Caco-2 (cell line): ENCODE measurements at places on chromosomes 5 and 9. TPM values are rescaled to one million over a fixed set of nuclear protein-coding genes. Genes with fewer than 3 reads are reported as not detected.

DNA sequence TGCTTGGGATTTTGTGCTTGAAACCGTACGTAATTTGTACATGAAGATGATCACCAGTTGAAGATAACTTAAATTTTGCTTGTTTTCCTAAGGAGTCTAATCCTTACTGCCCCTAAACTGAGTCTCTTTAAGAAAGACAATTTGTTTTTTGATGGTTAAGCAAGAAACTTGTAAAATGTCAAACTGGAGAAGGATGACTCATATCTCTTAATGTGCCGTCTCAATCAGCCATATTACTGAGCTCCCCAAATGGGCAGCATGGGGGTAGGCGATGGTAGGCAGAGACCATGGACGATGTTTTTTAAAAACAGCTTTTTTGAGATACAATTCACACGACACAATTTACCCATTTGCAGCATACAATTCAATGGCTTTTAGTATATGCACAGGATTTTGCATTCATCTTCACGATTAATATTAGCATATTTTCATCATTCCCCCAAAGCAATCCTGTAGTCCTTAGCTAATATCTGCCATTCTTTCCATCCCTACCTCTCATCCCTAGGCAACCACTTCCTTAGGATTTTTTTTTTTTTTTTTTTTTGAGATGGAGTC, 14.3 kb downstream of the ARHGAP26 start:
- no peaks in the 10 kb centered on the region for H3K27me3 ChIP-seq
- peaks cover 16% of the 10 kb centered on the region for H3K4me1 ChIP-seq
- no peaks in the 10 kb centered on the region for H3K36me3 ChIP-seq
- H3K27ac ChIP-seq, result no peak overlapping the region

GLIPR2 gene
- 1.6 and 1.9 TPM in 2 replicates for total RNA-seq

IFNA5 gene
- not detected in 2 replicates for total RNA-seq

SLC25A48 gene
- total RNA-seq, result 1.6 and 3.2 TPM in 2 replicates

DNA sequence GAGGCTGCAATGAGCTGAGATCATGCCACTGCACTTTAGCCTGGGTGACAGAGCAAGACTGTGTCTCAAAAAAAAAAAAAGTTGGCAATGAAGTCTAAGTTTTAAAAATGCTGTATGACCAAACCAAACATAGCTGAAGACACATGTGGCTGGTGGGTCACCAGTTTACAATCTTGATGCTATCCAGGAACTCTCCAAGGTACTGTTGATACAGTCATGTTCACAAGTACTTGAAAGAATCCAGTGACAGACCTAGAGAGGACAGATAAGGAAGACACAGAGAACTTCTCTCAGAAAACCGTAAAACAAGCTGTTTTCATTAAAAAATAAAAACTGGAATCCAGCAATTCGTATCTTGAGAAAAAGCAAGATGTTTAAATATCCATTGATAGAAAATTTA, 95.7 kb downstream of the ACTBL2 start:
- H3K4me1 ChIP-seq, result peaks cover 16% of the 10 kb centered on the region
- DNase-seq, result no peak
- H3K27me3 ChIP-seq, result no peaks in the 10 kb centered on the region
- no peak overlapping the region for H3K27ac ChIP-seq

TXNDC8 gene
- total RNA-seq, result not detected in 2 replicates

GRCh38 chr5:170470808-170471404, 32.9 kb upstream of the KCNIP1 start:
- H3K27ac ChIP-seq, result no peak overlapping the region
- no peak for DNase-seq
- no peaks in the 10 kb centered on the region for H3K36me3 ChIP-seq
- H3K4me3 ChIP-seq, result no peak overlapping the region
- no peaks in the 10 kb centered on the region for H3K27me3 ChIP-seq

GRCh38 chr5:7251132-7251531, 144.8 kb upstream of the ADCY2 start:
- no peak for DNase-seq
- no peaks in the 10 kb centered on the region for H3K36me3 ChIP-seq
- H3K4me1 ChIP-seq, result no peaks in the 10 kb centered on the region
- no peak overlapping the region for H3K27ac ChIP-seq

SPINK6 gene
- not detected in 2 replicates for total RNA-seq

DNA sequence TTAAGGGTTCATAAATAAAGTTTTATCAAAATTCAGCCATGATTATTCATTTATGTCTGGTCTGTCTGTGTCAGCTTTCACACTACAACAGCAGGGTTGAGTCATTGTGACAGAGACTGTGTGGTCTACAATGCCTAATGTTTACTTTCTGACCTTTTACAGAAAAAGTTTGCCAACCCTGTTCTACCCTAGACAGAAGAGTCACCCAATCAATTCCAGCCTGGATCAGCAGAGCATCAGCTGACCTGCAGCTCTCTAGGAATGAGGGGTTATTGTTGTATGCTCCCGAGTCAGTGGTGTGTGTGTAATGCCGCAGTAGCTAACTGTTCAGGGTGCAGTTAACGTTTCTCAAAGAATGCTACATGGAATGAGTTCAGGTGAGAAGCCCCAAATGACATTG, 87.3 kb downstream of the HRH2 start:
- H3K36me3 ChIP-seq, result no peaks in the 10 kb centered on the region
- no peaks in the 10 kb centered on the region for H3K27me3 ChIP-seq
- no peak for DNase-seq
- H3K4me1 ChIP-seq, result no peaks in the 10 kb centered on the region
- no peak overlapping the region for H3K4me3 ChIP-seq

BNIP1 gene
- 13.9 and 15.3 TPM in 2 replicates for total RNA-seq

GRCh38 chr5:64784451-64785025, 15.8 kb downstream of the CWC27 start:
- no peak overlapping the region for H3K4me3 ChIP-seq
- H3K27me3 ChIP-seq, result no peaks in the 10 kb centered on the region
- peak; percentile 73 for DNase-seq

RASEF gene
- 0.32 and 0.39 TPM in 2 replicates for total RNA-seq

- no peak for DNase-seq
- H3K4me3 ChIP-seq, result no peak overlapping the region
- H3K27me3 ChIP-seq, result no peaks in the 10 kb centered on the region; the same call in 1 of the 2 replicates
- no peak overlapping the region for H3K27ac ChIP-seq
- H3K36me3 ChIP-seq, result no peaks in the 10 kb centered on the region
Observed at GRCh38 chr5:13878357-13878756, 66.1 kb downstream of the DNAH5 start.

DNA sequence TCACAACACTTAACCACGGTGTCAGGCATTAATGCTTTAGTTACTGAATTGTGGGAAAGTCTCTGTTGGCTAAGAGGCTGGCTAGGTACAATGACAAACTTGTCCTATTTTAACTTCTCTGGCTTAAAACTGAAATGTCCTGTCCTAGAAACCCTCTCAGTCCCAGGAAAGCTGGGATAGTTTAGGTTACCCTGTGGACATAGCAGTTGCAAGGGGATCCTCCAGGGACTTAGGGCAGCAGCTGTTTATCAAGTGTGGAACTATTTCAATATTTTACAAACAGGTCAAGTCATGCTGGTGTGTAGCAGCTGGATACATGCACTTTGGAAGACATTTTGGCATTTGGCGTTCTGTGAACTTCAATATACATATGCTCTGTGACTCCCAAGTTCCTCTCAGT, 95.0 kb upstream of the ARRDC3 start:
- no peaks in the 10 kb centered on the region for H3K27me3 ChIP-seq
- no peak for DNase-seq
- H3K4me3 ChIP-seq, result no peak overlapping the region
- H3K36me3 ChIP-seq, result no peaks in the 10 kb centered on the region
- no peak overlapping the region for H3K27ac ChIP-seq

DNA sequence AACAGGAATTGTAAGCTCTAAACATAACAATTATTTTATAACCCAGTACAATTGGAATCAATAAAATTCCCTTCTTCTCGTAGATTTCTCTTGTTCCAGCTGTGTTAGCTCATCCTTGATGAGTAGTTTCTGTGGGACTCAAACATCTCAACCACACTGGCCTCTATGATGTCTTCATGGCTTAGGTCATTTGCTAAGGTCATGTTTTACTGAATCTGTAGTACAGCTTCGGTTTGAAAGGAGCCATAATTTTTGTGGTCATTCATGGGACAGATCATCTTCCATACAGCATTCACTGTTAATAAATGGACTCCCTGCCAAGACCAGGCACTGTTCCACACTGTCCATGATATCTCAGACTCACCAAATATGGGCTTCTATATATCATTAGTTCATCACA, 369.0 kb upstream of the RFX3 start:
- no peak for DNase-seq
- no peaks in the 10 kb centered on the region for H3K36me3 ChIP-seq
- H3K4me3 ChIP-seq, result no peak overlapping the region
- no peaks in the 10 kb centered on the region for H3K27me3 ChIP-seq
- H3K27ac ChIP-seq, result no peak overlapping the region

DNA sequence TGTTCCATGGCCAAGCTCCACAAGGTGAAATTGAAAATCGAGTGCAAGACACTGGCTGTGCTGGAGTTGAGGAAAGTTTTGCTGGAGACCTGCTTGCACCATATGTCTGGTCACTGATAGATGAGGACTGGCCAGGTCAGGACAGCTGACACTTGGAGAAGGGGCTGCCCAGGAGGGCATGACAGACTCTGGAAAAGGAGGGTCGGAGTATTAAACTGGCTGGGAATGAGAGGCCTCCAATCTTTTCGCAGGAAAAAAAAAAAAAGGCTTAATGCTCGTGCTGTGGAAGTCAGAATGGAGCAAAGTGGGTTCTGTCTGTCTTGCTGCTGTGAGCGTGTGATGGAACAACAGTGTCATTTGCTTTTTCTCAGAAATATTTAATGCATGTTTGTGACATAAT, 5.5 kb downstream of the TENT4A start:
- H3K36me3 ChIP-seq, result peaks cover 3% of the 10 kb centered on the region; the same call in 1 of the 2 replicates
- no peak overlapping the region for H3K27ac ChIP-seq
- peaks cover 16% of the 10 kb centered on the region for H3K4me1 ChIP-seq
- H3K4me3 ChIP-seq, result no peak overlapping the region
- DNase-seq, result no peak
- no peaks in the 10 kb centered on the region for H3K27me3 ChIP-seq

GRCh38 chr9:37676411-37676830, 25.7 kb downstream of the FRMPD1 start:
- no peak overlapping the region for H3K27ac ChIP-seq
- no peaks in the 10 kb centered on the region for H3K27me3 ChIP-seq
- DNase-seq, result no peak
- H3K4me3 ChIP-seq, result no peak overlapping the region
- no peaks in the 10 kb centered on the region for H3K36me3 ChIP-seq

GRCh38 chr5:62483556-62483955, 71.0 kb downstream of the IPO11 start:
- no peaks in the 10 kb centered on the region for H3K27me3 ChIP-seq
- H3K27ac ChIP-seq, result no peak overlapping the region
- no peak overlapping the region for H3K4me3 ChIP-seq
- DNase-seq, result no peak
- no peaks in the 10 kb centered on the region for H3K36me3 ChIP-seq

- no peak overlapping the region for H3K4me3 ChIP-seq
- no peak for DNase-seq
- no peaks in the 10 kb centered on the region for H3K4me1 ChIP-seq
- no peak overlapping the region for H3K27ac ChIP-seq
Observed at GRCh38 chr9:13020146-13021040, 245.6 kb downstream of the LURAP1L start.

DNA sequence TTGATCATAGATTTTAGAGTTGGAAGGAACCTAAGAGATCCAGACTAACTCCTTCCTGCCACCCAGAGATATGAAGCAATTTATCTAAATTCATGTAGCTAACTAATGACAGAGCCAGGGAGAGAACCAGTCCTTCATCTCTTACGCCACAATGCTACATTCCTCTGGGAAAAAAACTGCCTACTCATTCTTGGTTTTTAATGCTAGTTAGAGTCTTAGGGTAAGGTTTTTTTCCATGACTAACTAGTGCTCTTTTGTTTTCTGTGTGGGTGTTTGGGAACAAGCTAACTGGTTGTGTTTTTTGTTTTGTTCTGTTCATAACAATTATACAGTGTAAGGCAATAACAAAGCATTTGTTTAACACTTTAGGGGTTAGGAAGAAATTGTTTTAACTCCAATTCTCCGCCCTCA, 52.4 kb downstream of the SLC44A1 start:
- H3K4me1 ChIP-seq, result peaks cover 19% of the 10 kb centered on the region
- peak; percentile 42 for DNase-seq
- peak overlapping the region; percentile 85 for H3K27ac ChIP-seq
- no peaks in the 10 kb centered on the region for H3K27me3 ChIP-seq
- H3K36me3 ChIP-seq, result no peaks in the 10 kb centered on the region; the same call in 1 of the 2 replicates

LCN6 gene
- not detected in 2 replicates for total RNA-seq

SHOC1 gene
- total RNA-seq, result not detected in 2 replicates
